NCI-H446 (cell line): ENCODE measurements at places on chromosomes 5 and 9.

DNA sequence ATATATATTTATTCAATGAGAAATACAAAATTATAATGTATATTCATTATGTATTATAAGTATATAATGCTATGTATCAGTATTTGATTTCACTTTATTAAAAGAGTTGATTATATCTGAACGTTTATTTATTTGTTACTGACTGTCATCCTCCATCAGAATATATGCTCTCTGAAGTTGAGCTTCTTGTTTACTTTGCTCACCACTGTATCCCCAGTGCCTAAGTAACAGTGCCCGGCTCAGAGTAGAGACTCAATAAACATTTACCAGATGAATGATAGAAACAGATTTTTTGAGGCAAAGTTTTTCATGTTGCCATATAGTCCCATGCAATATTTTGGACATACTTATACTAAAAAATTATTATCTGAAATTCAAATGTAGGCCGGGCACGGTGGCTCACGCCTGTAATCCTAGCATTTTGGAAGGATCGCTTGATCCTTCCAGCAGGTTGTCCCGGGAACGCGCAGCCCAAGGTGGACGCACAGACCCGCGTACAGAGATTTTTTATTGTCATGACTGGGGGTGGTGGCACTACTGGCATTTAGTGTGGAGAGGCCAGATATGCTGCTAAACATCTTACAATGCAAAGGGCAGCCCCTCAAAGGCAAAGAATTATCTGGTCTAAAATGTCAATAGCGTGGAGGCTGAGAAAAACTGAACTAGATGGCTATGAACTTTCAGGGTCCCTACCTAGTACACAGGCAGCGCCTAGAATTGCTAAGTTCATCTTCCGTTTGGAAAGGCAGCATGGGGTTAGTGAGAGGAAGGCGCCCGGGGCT, 761 bp upstream of the DNAJC25 start:
- DNase-seq, result no peak

- DNase-seq, result no peak
Observed at GRCh38 chr5:76144513-76145274, 61.5 kb downstream of the SV2C start.

- no peak for DNase-seq
Observed at GRCh38 chr9:87206064-87206661, 258.9 kb upstream of the GAS1 start.

DNA sequence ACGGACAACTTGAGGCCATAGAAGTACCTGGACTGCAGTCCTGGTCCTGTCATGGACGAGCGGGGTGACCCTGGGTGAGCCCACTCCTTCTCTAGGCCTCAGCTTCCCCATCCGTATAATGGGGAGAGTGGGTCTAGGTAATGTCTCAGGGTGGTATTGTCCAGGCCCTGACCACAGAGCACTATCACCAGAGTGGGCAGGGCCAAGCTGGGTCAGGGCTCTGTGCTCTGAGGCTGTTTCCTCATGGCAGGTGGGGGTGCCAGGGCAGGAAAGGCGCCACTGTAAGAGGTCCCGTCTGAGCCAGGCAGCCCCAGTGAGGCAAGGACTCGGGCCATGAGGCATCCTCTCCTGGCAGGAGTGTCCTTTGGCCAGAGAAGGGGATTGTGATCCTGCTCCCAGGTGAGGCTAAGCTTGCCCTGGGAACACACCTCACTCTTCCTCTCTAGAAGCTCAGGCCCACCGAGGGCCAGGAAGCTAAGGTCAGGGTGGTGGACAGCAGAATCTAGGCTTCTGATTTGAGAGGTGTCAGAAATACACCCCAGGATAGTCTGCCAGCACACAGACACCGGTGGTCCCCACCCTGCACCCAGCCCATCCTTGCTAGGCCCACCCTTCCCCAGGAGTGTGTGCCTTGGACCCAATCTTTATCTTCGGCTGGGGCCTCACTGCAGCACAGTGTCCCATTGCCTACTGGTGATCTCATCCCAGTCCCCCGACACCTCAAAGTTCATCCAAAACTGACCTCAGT, 1.5 kb upstream of the MYOZ3 start:
- no peak for DNase-seq

GRCh38 chr9:4106760-4107143, 193.1 kb downstream of the GLIS3 start:
- no peak for DNase-seq
